ENCODE measurements at places on chromosomes 2 and 18.

GRCh38 chr2:11633923-11634478 lies 36.0 kb downstream of the NTSR2 start:
- no peak for DNase-seq

DNA sequence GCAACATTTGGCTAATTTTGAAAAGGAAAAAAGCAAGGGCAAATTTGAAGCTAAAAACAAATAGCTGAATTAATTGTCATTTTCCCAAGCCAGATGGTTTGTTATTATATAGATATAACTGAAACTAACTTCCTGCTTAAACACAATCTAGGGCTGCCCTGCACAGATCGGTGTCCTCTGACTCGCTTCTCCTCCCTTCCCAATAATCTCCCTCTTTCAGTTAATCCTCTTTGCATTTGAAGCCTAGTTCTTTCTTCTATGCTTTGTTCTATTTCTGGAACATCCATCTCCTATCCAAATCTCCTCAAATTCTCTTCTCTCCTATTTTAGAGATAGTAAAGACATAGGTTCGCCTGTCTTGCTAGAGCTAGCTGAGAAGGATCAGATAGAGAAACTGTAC lies 328.1 kb downstream of the SLC8A1 start:
- no peak for DNase-seq

- no peak for DNase-seq
Observed at GRCh38 chr18:40546875-40547274, 1408.2 kb upstream of the PIK3C3 start.

GRCh38 chr18:44869533-44869932 lies 188.8 kb downstream of the SETBP1 start:
- DNase-seq, result no peak

GRCh38 chr2:1418566-1418965 lies 5.3 kb downstream of the TPO start:
- no peak for DNase-seq

GRCh38 chr2:219736209-219736608 lies 108.8 kb downstream of the SLC4A3 start:
- DNase-seq, result no peak

GRCh38 chr2:158567208-158567607 lies 110.5 kb downstream of the PKP4 start:
- DNase-seq, result no peak

DNA sequence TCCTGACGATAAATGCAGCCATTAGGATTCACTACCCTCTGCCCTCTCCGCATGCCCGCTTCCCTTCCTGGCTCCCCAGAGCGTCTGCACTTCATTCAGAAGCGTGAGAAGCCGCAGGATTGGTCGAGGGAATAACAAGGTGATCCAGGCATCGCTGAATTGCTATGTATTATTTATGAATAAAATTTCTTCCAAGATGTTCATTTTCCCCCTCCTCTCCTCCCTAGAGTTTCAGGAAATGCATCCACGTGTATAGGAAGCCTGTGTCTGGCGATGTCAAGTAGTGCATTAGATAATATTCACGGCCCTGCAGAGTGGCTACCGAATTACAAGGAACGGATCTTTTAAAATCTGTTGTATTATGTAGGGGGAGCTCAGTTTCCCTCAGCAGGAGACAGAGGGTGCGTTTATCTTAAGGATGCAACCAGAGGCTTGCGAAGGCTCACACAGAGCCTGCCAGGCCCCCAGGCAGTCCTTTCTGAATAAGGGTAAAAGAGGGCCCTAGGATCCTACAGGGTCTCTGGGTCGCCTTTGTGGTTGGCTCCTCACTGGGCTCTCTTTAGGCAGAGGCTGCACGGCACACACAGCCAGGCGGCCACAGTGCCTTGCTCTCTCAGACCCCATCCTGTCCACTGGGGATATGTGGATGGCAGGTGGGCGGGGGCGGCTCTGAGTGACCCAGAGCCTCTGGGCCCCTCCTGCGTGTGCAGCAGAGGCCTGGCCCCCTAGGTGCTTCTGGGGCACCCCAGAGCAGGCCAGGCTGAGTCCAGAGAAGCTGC lies 224.1 kb upstream of the PXDN start:
- no peak for DNase-seq

All from memory B cell (primary cell).